ENCODE measurements at places on chromosomes 2 and 18. TPM values are rescaled to one million over a fixed set of nuclear protein-coding genes. Genes with fewer than 3 reads are reported as not detected.

GRB14 gene
- 0.88 TPM for total RNA-seq

DNA sequence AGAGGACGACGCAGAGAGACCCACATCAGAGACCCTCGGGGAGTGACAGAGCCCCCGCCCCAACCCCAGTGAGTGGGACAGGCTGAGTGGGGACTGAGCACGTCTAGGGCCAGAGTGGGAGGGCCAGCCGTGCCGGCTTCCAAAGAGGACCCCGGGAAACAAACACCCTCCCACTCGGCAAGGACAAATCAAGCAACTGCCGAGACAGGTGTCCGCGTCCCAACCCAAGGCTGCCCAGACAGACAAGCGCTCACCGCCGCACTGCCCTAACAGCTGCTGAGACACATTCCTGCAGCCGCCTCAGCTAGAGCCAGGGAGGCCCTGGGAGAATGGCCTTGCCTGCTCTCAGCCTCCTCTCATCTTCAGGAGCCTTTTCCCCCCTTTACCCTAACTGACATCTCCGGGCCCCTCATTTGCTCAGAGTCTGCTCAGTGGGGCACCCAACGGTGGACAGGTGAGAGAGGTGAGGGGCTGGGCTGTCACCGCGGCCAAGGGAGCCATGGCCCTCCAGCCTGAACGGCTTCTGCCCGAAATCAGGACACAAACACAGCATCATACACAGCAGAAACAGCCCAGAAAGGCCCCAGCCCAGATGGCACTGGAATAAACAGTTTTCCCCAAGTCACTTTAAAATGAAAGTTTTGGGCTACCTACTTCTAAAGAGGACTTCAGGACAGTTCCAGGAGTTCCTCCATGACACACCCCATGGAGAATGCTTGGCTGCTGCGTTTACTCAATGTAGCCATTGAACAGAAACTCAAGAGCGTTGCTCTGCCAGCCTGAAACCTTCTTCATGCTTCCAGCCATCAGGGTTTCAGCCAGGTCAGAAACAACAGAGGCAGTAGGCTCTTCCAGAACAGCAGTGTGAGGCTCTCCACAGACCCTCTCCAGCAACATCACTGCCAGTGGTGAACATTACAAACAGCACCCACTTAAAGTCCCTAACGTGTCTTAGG lies 23.6 kb downstream of the SLC66A2 start:
- no peak overlapping the region for H3K4me3 ChIP-seq
- H3K36me3 ChIP-seq: peaks cover 17% of the 10 kb centered on the region
- H3K27me3 ChIP-seq: no peaks in the 10 kb centered on the region
- H3K4me1 ChIP-seq: no peaks in the 10 kb centered on the region
- peak; percentile 52 for DNase-seq

DNA sequence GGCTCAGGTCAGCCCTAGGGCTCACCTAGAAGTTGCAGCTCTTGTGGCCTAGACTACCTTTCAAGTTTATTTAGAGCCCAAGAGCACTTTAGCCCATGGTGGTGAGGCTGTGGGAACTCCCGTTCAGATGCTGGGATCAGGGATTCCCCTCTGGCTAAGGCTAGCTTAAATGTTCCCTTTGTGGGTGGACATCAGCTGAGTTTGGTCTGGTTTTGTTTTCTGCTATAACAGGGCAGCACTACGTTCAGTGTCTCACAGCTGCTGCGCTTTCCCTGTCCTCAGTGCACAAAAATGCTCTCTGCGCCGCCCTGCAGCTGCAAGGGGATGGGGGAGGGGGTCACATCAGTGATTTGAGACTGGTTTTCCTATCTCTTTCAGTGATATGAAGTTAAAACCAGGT lies 170.5 kb upstream of the KCNJ3 start:
- H3K27me3 ChIP-seq: no peaks in the 10 kb centered on the region
- H3K4me3 ChIP-seq: no peak overlapping the region
- no peaks in the 10 kb centered on the region for H3K4me1 ChIP-seq
- no peaks in the 10 kb centered on the region for H3K36me3 ChIP-seq

SERPINB11 gene
- total RNA-seq: not detected

DNA sequence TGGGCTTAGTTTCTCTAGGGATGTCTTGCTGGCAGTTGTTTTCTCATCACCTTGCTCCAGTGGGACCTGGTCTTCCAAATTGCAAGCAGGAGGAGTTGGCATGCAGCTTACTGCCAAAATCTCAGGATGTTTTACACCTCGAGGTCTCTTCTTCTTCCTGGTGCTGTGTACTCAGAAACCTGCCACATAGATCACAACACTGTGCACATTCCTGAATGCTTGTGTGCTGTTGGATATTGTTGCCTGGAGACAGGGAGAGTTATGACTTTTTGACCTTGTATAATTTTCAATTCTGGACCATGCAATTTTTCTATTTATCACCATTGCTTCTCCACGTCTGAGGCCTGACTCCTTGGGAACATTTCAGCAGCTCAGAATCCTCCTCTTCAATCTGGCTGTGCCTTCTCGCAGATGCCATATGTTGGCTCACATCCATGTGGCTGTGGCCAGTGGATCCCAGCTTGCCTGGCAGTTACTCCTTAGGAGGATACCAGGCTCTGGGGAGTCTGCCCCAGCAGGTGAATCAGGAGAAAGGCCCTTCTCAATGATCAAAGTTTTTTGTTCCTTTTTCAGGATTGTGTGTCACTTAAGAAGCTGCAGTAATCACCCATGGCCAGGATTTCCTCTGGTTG lies 489.3 kb downstream of the TSN start:
- H3K27ac ChIP-seq: no peak overlapping the region
- DNase-seq: no peak
- H3K27me3 ChIP-seq: no peaks in the 10 kb centered on the region
- no peaks in the 10 kb centered on the region for H3K36me3 ChIP-seq
- no peaks in the 10 kb centered on the region for H3K4me1 ChIP-seq
- no peak overlapping the region for H3K4me3 ChIP-seq

DNA sequence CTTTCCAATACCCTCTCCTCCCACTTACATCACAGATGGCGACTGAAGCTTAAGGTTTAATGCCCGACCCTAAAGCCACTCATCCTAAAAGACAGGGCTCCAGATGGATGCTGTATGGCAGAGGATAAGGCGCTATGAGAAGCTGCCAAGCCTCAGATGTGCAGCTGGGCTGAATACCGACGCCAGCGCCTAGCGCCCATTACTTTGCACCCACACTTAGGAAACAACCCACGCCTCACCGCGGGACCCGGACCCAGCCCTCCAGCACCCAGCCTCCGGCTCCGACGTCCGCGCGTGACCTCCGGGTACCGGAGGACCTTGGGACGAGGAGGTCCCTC lies 335 bp downstream of the TRAK2 start:
- peaks cover 19% of the 10 kb centered on the region for H3K36me3 ChIP-seq
- peak overlapping the region; percentile 86 for H3K27ac ChIP-seq
- H3K27me3 ChIP-seq: no peaks in the 10 kb centered on the region
- peak; percentile 78 for DNase-seq
- peaks cover 8% of the 10 kb centered on the region for H3K4me1 ChIP-seq

DNA sequence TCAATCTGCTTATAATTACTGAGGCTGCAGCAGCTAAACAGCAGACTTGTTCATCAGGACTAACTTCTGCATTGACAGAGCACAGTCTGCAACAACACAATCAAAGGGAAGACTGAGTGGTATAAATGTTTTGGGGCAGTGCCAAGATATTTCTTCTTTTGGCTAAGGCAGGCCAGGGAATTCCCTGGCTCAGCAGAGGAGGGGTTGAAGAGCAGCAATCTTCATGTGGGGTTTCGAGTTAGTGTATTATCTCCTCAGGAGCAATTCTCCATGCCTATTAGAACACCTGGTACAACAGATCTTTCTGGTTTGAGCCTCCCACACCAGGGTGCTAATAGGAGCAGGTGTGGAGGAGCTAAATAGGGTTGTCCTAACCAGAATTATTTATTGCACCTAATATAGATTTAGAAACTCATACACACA lies 103.0 kb upstream of the STK17B start:
- H3K4me3 ChIP-seq: peak overlapping the region; percentile 18
- H3K36me3 ChIP-seq: no peaks in the 10 kb centered on the region
- H3K27ac ChIP-seq: peak overlapping the region; percentile 70
- H3K27me3 ChIP-seq: no peaks in the 10 kb centered on the region
- DNase-seq: no peak
- peaks cover 51% of the 10 kb centered on the region for H3K4me1 ChIP-seq

RGPD3 gene
- total RNA-seq: 0.59 TPM

POU3F3 gene
- under 0.01 TPM for total RNA-seq

EPHA4 gene
- 12.7 TPM for total RNA-seq

PXDN gene
- total RNA-seq: 324 TPM

GRCh38 chr2:25996844-25997243 lies 14.5 kb upstream of the KIF3C start:
- H3K27me3 ChIP-seq: no peaks in the 10 kb centered on the region
- no peak overlapping the region for H3K4me3 ChIP-seq
- no peak overlapping the region for H3K27ac ChIP-seq

DNA sequence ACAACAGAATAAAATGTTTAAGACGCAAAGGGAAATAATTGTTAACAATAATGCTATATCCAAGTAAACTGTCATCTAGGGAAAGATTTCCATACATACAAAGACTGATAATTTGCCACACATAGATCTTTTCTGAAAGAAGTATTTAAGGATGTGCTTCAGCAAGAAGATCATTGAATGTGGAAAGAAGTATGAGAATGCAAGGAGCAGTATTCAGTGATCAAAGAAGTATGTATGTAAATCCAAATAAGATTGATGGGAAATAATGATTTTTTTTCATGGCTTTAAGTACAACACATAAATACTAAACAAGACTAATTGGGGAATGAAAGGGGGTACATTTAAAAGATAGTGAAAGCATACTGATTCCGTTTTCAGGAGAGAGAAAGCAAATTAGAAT lies 410.4 kb upstream of the HS6ST1 start:
- no peak for DNase-seq
- peaks cover 15% of the 10 kb centered on the region for H3K4me1 ChIP-seq
- H3K27ac ChIP-seq: no peak overlapping the region
- H3K36me3 ChIP-seq: no peaks in the 10 kb centered on the region
- H3K27me3 ChIP-seq: no peaks in the 10 kb centered on the region

APLF gene
- 10.0 TPM for total RNA-seq

DNA sequence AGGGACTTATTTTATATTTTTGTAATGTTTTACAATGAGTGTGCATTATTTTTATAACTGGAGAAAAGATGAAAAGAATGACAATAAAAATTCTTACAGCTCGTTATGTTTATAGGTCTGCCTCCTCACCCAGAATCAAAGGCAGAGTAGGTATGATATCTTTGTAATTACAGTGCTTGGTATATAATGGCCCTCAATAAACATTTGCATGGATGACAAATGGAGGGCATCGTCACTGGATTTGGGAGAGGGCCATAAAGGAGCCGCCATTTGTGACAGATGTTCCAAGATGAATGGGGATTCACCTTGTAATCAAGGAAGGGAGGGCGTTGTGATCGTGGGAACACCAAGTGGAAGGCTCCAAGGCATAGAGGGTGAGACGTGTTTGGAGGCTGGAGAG lies 22.6 kb upstream of the GIGYF2 start:
- H3K27ac ChIP-seq: no peak overlapping the region
- H3K27me3 ChIP-seq: peaks cover 3% of the 10 kb centered on the region
- no peaks in the 10 kb centered on the region for H3K36me3 ChIP-seq
- DNase-seq: no peak
- H3K4me3 ChIP-seq: no peak overlapping the region
- H3K4me1 ChIP-seq: no peaks in the 10 kb centered on the region

DNA sequence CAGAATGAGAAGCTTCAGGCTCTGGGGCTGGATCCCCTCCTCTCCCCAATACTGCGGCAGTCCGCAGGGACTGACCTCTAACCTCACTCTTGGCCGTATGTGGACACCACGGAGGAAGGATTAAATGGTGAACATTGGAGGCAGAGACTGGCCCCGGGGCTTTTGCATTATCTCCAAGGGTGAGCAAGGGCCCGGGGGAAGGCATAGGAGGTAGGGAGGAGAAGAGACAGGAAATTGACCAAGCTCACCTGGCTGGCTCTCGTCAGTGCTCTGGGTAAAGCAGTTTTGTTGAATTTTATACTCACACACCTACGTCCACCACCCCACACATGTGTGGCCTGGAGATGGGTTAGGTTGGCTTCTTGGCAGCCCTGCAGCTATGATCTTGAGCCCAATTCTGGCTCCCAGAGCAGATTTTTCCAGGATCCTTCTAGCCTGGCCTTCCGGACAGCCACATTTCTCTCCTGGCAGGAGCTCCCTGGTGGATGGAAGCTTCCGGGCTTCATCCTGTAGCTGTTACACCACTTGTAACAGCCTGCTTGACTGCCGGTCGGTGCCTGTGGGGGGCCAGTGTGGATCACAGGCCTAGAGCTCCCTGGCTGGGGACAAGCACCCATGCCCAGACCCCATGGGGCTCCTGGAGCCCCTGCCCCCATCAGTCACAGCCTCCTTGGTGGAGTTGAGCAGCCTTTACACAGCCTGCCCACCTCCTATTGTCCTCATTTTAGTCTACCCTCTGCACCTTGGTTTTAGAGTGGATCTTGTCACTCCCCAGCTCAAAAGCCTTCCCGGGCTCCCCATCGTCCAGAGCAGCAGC lies 7.6 kb downstream of the ITM2C start:
- no peaks in the 10 kb centered on the region for H3K27me3 ChIP-seq
- no peaks in the 10 kb centered on the region for H3K36me3 ChIP-seq
- no peak overlapping the region for H3K4me3 ChIP-seq
- no peak overlapping the region for H3K27ac ChIP-seq
- no peaks in the 10 kb centered on the region for H3K4me1 ChIP-seq
- peak; percentile 78 for DNase-seq

DNA sequence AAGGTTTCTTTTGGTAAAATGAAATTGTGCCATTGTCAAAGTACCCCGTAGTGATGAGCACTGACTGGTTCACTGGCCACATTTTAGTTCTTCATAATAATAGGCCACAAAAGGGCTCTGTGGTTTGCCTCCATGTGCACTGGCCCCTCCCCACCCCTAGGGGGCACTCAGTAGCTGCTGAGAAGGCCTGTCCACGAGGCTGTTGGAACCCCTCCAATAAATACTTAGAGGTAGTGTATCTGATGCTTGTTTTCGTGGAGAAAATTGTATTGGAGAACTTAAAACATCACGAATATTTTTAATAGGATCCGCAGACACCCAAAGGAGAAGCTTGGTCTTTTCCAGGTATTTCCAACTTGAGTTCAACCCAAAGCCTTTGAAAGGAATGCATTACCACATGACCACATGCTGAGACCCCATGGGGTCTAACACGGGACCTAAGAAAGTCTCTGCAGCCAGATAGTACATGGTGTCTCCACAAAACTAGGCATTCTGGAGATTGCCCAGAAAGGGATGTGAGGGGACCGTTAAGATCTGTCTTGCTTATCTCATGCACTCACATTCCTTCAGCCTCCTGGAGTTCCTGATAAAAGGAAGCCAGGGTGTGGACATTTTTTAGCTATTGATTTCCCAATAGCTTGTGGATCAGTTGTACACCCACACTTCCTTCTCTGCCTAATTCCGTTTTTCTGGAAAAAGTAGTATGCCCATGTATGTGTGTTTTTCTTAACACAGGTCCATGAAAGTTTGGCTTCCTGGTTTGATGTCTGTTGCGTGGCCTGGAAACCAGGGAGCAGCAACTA lies 28.5 kb upstream of the NOSTRIN start:
- no peaks in the 10 kb centered on the region for H3K36me3 ChIP-seq
- no peak overlapping the region for H3K4me3 ChIP-seq
- no peaks in the 10 kb centered on the region for H3K4me1 ChIP-seq
- H3K27me3 ChIP-seq: no peaks in the 10 kb centered on the region

LYPD6B gene
- total RNA-seq: 2.9 TPM

- H3K27me3 ChIP-seq: no peaks in the 10 kb centered on the region
- H3K4me1 ChIP-seq: peaks cover 44% of the 10 kb centered on the region
- peak overlapping the region; percentile 56 for H3K27ac ChIP-seq
- H3K36me3 ChIP-seq: peaks cover 26% of the 10 kb centered on the region
These were observed 25.4 kb downstream of the SP100 start for GRCh38 chr2:230441227-230441897.

- peaks cover 7% of the 10 kb centered on the region for H3K4me1 ChIP-seq
- H3K36me3 ChIP-seq: no peaks in the 10 kb centered on the region
- no peak for DNase-seq
- no peak overlapping the region for H3K27ac ChIP-seq
- no peak overlapping the region for H3K4me3 ChIP-seq
These were observed 50.2 kb upstream of the ANKRD44 start for GRCh38 chr2:197360744-197361156.

DSC1 gene
- not detected for total RNA-seq
